ENCODE measurements at places on chromosomes 7 and 10.

- no peak for DNase-seq
These were observed 52.3 kb upstream of the SEPHS1 start for GRCh38 chr10:13400196-13400965.

DNA sequence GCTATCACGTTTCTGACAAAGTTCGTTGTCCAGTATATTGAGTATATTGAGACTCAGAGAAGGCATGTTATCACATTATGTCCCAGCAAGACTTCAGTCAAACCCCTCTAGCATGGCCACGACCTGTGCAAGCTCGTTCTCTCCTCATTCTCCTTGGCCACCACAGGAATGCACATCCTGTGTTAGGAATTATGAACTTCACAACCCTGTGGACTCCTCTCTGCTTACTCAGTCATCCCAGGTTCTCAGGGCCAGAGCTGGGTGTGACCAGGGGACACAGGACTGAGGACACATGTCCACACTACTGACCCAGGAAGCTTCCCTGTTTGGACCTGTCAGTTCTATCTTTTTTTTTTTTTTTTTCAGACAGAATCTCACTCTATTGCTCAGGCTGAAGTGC lies 4.4 kb downstream of the SH2D4B start:
- no peak for DNase-seq

DNA sequence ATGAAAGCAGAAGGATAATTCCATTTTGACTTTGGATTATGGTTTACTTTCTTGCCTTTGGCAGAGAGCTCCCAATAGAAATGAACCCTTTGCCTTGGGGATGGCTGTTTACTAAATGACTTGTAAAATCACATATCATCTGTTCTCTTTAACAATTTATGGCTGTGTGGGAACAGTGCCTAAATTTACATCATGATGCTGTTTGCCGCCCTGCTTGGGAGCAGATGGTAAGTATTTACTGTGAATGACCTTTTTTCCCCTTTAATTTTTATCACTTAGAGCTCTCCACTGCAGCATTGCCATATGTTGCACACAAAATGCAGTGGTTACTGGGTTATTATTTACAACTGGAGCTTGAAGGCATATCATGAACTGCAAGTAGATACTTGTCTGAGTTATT lies 13.4 kb downstream of the HEPACAM2 start:
- no peak for DNase-seq

GRCh38 chr10:76035206-76036110 lies 604.0 kb downstream of the LRMDA start:
- no peak for DNase-seq

DNA sequence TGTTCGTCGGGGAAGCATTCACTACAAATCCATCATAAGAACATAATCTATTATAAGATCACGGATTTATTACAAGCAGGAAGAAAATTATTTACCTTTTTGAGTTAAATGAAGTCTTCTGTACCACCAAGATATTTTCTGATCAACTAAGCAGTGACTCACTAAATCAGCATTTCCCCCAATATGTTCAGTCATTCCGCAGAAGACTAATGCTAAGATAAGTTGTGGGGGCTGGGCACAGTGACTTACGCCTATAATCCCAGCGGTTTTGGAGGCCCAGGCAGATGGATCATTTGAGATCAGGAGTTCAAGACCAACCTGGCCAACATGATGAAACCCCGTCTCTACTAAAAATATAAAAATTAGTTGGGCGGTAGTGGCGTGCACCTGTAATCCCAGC lies 144.2 kb upstream of the EGR2 start:
- no peak for DNase-seq

DNA sequence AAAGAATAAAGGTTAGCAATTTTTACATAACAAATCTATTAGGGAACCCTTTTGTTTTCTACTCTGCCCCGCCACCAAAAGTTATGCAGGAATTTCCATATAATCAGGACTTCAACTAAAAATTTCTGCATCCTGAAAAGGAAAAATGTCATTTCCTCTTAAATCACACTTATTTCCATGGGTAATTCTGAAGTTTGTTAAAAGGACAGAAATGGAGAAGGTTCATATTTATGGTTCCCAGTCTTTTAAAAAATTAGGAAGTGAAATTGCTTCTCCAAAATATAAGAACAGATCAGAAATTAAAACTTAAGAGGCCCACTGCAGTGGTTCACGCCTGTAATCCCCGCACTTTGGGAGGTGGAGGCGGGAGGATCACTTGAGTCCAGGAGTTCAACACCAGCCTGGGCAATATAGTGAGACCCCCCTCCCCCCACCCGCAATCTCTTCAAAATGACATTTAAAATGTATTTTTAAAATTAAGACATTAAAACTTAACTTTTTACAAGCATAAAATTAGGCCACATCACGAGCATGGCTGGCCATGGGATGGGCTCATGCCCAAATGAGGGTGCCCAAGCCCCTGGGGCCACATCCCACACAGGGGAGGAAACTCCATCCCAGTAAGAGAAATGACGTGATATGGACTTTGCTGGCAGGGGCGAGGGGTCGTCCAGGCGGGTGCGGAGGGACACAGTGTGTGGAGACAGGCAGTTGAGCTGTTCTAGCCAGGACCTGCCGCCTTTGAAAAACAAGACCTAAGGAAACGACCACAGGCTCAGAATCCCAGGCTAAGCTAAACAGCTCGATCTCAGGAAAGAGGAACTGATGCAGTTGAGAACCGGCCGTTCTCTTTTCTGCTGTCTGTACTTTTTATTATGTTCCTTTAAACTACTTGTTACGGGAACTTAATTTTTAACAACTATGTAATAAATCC lies 51.3 kb upstream of the NFE2L3 start:
- no peak for DNase-seq

DNA sequence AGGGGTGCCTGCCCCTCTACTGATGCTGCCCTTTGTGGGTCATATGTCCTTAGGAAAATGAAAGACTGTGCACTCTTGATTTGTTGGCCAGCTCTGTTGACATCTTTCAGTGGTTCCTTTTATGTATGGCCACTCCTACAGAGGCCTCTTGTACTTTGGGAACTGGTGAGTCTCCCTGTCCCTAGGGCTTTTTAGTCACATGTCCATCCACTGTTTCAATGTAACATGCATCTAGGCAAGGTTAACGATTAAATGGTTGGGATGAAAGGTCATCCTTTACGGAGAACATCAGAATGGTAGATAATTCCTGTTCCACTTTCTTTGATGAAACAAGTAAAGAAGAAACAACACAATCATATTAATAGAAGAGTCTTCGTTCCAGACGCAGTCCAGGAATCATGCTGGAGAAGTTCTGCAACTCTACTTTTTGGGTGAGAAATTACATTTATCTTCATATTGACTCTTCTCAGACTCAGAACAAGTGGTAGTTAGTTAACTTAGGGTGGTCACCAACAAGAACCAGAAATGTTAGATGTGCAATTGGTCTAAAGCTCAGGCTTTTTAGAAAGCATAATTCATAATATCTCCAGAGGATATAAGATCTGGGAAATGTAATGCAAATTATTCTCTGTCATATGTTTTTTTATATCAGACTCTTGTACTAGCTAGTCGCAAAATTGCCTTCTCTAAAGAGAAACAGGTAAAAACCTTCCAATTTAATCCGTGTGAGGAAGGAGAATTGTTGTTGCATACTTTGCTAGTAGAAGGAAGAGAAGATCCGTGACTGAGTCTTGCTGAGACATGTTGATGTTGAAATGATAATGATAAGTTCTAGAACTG lies at the start of gene ABCC2:
ABCC2 (plus strand) TSS at position 194 of the 840 bp plus-strand sequence; CDS start at position 399, 205 bp downstream.
- no peak for DNase-seq

All from stimulated activated CD4-positive, alpha-beta T cell treated with anti-CD3 and anti-CD28 coated beads, Interleukin-15, amount 100 ng/mL, for 48 hours (primary cell).